ENCODE measurements at places on chromosomes 13 and 19. TPM values are rescaled to one million over a fixed set of nuclear protein-coding genes. Genes with fewer than 3 reads are reported as not detected.
A peak's percentile ranks its signal among the peaks of the same experiment; 100 is the strongest.

Gene ATP4A
- not detected for total RNA-seq

Gene KLF5
- 3.1 TPM for total RNA-seq

Gene NCAN
- total RNA-seq = not detected

Gene TTYH1
- not detected for total RNA-seq

Gene MEIOSIN
- total RNA-seq = not detected

Gene CBY2
- total RNA-seq = not detected

Gene F7
- not detected for total RNA-seq

Gene ZIM2
- not detected for total RNA-seq

Gene GGN
- not detected for total RNA-seq

Gene DCLK1
- total RNA-seq = not detected

Gene GPR183
- 322 TPM for total RNA-seq

Gene NTF4
- total RNA-seq = not detected

GRCh38 chr13:110377178-110377825 is 70.2 kb downstream of the COL4A2 start:
- no peak for DNase-seq

DNA sequence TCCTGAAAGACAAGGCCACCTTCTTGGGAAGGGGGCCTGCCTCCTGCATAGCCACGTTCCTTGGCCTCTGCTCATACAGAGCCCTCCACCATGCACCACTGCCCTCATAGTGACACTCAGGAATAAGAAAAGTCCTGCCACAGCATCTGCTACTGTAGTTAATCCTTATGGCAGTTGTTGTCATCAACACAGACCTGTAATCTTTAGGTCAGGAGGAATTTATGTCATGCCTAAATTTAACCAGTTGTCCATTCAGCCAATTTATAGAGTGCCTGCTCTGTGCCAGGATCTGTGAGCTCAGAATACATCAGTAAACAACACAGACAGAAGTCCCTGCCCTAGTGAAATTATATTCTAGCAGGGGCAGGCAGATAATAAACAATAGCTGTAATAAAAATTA is 44.4 kb downstream of the FAM124A start:
- no peak for DNase-seq

- DNase-seq = no peak
Measured at GRCh38 chr13:27650312-27650711, 28.6 kb downstream of the POLR1D start.

DNA sequence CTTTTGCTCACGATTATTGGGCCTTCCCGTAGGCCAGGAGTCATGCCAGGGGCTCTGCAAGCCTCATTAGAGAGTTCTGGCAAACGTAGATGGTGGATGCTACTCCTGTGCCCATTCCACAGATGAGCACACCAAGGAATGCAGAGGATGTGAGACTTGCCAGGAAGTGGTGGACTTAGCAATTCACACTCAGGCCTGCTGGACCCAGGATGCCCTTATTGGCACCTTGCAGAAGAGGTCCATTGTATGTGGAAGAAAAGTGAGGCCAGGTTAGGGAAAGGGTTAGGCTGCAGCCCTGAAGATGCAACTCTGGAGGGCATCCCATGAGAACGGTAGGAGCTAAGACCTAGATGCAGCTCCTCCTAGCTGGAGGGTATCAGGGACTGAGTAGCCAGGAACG is 5.9 kb downstream of the UNC13A start:
- no peak for DNase-seq

- no peak for DNase-seq
Measured at GRCh38 chr13:30565658-30566057, 52.1 kb upstream of the USPL1 start.

DNA sequence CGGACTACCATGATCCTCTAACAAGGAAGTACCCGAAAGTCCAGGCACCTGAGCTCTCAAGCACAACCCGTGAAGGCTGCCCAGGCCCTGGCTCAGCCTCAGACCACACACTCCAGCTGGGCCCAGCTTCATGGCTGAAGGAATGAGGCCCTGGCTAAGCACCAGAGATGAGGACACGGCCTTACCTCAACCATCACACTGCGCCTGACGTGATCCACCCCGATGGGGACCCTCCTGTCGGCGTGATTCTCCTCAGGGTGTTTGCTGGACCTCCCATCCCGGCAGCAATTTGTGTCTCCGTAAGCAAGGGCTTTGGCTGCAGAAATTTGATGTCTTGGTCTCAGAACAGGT is 56.5 kb downstream of the F2RL3 start:
- no peak for DNase-seq

DNA sequence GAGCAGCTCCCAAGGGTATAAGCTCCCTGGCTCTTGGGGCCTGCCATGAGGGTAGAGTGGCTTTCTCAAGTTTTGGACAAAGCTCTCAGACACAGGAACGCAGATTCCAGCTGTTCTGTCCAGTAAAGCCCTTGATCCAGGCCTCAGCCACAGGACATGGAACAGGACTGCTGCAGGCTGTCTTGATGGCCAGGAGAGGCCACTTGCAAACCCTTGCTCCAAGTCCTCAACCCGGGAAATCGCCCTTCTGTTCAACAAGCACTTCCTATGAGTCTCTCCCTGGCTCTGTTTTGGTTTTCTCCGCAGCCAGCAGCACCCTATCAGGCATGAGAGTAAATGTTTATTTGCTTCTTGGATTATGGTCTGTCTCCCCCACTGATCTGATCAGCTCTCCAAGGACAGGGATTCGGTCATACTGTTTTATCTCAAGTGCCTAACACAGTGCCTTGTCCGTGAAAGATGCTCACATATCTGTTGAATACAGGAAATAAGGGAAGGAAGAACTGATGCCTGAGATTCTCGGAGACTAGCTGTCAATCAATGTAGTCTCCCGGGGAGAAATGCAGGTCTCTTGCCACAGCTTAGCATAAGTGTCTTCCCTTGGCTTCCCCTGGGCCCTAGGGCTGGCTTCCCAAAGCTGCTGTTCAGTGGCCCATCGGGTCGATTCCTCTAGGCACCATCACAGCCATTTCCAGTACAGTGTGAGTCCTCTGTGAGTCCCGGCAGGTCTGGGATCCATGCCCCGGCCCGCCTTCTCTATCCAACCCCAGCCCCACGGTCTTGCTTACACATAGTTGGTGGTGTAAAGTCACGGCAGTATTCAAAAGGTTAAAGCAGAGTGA is 90.8 kb downstream of the TSHZ3 start:
- no peak for DNase-seq

DNA sequence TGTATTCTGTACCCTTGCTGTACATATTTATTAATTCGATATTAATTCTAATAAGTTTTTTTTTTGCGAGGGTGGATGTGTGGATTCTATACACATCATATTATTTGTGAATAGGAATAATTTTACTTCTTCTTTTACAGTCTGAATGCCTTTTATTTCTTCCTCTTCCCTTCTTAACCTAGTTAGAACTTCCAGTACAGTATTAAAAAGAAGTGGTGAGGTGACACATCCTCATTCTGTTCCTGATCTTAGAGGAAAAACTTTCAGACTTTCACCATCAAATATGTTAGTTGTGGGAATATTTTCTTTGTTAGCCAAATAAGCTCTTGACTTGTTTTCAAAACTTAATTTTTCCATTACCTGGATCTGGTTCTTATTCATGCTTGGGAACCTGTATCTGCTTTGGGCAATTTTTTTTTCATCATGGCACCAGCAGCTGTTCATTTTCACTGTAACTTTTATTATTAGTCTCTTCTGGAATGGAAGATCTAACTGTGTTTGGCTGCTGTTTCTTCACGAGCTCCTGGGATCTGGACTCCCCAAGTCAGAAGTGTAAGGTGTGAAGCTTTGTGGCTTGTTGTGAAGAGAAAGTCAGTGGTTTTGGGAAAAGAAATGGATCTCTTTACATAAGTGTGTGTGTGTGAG is 33.1 kb downstream of the RGCC start:
- DNase-seq = no peak

GRCh38 chr19:3968556-3969434 is 2.1 kb downstream of the DAPK3 start:
- no peak for DNase-seq

DNA sequence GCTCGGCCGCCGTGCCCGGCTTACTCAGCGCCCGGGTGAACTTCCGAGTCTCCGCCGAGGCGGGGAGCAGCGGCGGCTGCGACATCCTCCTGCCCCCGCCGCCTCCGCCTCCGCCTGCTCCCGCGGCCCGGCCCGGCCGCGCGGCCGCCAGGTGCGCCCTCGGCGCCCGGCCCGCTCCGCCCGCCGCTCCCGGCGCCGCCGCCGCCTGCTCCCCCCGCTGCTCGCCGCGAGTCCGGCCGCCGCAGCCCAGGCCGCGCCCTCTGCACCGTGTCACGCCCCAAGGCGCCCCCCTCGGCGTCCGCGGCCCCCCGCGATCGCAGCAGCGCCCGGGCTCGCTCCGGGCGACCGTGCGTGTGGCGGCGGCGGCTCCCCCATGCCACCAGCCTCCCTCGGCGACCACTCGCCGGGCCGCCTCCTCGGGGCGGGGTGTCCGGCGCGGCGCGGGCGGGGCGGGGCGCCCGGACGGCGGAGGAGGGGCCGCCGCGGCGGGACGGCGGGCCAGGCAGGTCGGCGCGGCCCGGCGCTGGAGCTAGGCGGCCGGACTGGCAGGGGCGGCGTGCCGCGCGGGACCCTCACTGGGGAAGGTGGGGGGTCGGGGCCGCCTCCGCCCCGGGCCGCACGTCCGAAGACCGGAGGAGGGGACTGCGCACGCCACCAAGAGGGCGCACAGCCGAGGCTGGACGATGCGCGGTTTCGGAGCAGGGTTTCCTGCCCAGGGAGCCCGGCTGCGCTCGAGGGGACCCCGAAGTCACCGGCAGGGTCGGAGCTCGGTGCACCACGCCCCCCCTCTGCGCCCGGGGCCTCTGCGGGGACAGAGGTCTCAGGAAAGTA is 108.6 kb upstream of the DOCK9 start:
- peak; percentile 69 for DNase-seq

GRCh38 chr19:10644260-10645007 is 9.7 kb upstream of the ILF3 start:
- DNase-seq = peak; percentile 77

GRCh38 chr19:55500368-55500952 is 12.2 kb downstream of the SSC5D start:
- DNase-seq = no peak

- DNase-seq = peak; percentile 83
Measured at GRCh38 chr19:56507446-56508289, at the start of gene ZNF471. TSS of gene ZNF471 (plus strand) at chr19:56507855. CDS start at chr19:56511572, 3,717 bp downstream.

GRCh38 chr13:26855921-26856320 is 95.3 kb upstream of the GPR12 start:
- no peak for DNase-seq

- no peak for DNase-seq
Measured at GRCh38 chr13:91647361-91647990, 249.1 kb downstream of the GPC5 start.

GRCh38 chr13:44142540-44142867 is 231.1 kb upstream of the SERP2 start:
- no peak for DNase-seq

GRCh38 chr19:3897936-3898335 is 17.5 kb downstream of the ATCAY start:
- no peak for DNase-seq

GRCh38 chr13:40168425-40169166 is 497.8 kb downstream of the FOXO1 start:
- no peak for DNase-seq

DNA sequence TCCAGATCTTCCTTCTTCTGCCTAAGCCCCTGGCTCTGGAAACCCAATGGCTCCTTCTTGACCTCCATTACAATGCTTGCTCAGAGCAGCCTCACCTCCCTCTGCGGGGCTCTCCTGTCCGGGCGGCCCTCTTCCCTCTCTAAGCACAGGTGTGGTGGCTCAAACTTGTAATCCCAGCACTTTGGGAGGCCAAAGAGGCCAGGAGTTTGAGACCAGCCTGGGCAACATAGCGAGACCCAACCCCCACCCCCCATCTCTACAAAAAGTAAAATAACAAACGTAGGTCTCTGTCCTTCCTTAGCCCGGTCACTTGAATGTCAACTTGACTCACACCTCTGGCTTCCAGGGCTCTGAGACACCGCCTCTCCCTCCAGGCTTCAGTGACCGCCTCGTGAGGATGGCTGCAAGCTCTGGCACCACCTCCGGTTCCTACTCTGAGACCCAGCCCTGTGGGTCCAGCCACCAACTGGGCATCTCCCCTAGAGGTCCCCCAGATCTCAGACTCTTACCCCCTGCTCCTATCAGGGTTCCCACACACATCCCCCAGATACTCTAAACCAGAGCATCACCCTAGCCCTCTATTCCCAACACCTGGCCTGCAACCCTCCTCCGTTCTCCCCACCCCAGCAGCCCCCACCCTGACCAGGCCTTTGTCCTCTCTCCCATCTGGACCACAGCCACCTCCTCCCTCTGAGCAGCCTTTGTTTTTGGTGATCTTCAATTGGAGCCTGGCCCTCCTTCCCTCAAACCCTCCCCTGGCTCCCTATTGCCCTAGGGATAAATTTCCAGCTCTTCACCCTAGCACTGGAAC is 4.7 kb upstream of the TLE2 start:
- DNase-seq = no peak

DNA sequence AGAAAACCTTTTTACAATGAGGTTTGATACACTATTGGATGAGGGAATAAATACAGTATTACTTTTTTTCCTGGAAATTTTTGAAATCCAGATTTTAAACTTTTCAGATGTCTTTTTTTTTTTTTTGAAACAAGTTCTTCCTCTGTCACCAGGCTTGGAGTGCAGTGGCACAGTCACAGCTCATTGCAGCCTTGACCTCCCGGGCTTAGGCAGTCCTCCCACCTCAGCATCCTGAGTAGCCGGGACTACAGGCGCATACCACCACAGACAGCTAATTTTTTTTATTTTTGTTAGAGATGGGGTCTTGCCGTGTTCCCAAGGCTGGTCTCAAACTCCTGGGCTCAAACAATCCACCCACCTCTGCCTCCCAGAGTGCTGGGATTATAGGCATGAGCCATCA is 96.8 kb downstream of the RNF17 start:
- DNase-seq = no peak

DNA sequence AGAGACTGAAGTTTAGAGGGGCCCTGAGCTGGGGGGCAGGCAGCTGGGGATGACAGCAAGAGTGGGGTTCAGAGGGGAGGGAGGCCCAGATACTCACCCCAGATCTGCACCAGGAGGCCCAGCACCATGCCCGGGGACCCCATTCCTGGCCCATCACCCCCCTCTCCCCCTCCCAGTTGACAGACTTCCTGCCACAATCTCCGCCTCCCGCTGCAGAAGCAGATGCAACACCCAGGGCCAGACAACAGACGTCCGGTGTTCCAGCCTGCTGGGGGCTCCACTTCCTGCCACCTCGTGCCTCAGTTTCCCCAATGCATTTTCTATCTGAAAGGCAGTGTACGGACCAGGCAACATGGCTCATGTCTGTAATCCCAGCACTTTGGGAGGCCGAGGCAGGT is at the start of gene TMIGD2:
Gene TMIGD2, minus strand, starts transcription at position 147 of the 398 bp plus-strand sequence. Its CDS starts 4 bp downstream, at position 143.
- DNase-seq = no peak

GRCh38 chr19:38617283-38617763 is 430 bp downstream of the MAP4K1 start:
- no peak for DNase-seq

- no peak for DNase-seq
Measured at GRCh38 chr19:4722671-4723594, 709 bp downstream of the DPP9 start.

DNA sequence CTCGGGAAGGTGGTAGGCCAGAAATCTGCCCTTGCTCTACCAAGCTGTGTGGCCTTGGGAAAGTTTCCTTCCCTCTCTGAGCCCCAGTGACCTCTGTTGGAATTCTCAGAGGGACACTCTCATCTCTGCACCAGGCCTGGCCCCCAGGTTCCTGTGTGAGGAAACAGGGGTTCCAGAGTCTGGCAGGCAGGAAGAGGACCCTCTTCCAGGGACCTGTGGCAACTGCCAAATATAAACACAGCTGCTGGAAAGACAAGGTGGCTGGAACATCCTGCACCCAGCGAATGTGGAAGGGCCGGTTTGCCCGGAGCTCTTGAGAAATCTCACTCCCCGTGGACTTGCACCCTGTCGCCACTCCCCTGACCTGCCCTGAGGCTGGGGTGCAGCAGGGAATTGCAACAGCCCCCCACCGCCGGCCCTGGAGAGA is 52.8 kb downstream of the GADD45B start:
- no peak for DNase-seq

- no peak for DNase-seq
Measured at GRCh38 chr19:788686-788982, 8.6 kb upstream of the PTBP1 start.

Data from T-helper 17 cell (primary cell).